ENCODE measurements at places on chromosomes 7 and 10.

GRCh38 chr10:4545062-4545461 is 280.9 kb upstream of the AKR1E2 start:
- DNase-seq: no peak

DNA sequence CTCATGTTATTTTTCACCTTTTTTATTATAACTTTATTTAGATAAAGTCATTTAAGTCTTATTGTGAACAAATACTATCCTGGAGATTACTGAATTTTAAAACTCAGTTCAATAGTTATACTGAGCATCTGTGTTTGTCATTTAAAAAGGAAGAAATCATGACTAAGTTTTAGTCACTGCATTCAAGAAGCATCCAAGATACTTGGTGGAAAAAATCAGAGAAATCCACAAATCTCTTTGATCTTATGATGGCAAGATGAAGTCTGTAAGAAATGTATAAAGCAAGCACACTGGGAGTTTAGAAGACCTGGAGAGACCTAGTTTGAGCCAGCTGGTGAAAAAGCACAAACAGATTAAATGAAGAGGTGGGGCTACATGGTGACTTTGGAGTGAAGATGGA is 529.8 kb upstream of the IGFBP3 start:
- no peak for DNase-seq

GRCh38 chr7:101783381-101784181 is 33.8 kb upstream of the CUX1 start:
- no peak for DNase-seq

DNA sequence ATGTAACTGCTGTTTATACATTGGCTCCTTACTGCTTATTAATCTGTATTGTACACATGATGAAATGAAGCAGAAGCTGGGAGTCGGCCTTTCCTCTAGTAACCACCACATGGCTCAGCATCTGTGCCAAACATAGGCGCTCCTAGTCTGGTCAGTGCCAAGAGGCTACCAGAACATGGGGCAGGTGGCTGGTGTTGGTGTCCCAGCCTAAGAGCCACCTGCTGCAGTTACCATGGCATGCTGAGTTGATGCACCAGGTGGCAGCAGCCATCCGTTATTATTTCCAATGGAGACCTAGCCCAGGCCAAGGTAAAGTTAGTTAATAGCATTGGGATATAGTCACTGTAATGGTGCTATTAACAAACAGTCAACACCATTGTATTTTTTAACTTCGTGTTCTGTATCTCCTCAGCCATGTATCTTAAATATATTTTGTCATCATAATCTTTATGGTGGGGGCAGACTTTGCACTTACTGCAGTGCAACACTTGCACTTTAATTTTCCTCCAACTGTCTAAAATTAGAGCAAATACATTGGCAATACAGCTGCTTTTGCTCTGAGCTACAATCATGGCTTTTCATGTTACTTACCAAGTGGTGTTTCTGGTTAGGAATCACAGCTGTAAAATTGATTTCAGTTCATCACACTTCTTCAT is 33.1 kb downstream of the HBP1 start:
- peak; percentile 81 for DNase-seq

Measured in NCI-H1694 treated with DMSO at 0.1 percent for 48 hours (cell line).